Activated naive CD4-positive, alpha-beta T cell treated with Interleukin-2 at 50 U/mL for 16 hours (primary cell): ENCODE measurements at places on chromosomes 6 and 20.
A peak's percentile ranks its signal among the peaks of the same experiment; 100 is the strongest.

DNA sequence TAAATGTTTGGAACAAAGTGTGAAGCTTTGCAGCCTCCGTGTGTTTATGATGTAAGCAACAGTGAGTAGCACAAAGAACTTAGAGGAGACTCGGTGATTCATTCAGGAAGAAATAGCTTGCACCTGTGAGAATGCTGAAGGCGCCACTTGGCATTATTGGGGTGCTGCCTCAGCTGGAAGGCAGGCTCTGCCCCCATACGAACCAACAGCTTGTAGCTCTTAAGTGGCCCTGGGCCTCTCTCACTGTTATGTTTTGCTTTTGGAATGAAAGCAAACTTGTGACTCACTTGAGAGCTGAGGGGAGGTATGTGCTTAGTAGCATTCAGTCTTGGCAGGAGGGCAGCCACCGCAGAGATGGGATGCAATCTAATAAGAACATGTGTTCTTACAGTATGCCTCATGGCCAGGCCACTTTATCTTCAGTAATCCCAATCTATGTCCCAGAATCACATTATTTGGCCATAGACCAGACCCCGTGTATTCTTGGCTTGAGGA lies 310.7 kb downstream of the EYA4 start:
- DNase-seq, result no peak

- DNase-seq, result no peak
Measured at GRCh38 chr20:1205802-1206201, 2.5 kb downstream of the C20orf202 start.

DNA sequence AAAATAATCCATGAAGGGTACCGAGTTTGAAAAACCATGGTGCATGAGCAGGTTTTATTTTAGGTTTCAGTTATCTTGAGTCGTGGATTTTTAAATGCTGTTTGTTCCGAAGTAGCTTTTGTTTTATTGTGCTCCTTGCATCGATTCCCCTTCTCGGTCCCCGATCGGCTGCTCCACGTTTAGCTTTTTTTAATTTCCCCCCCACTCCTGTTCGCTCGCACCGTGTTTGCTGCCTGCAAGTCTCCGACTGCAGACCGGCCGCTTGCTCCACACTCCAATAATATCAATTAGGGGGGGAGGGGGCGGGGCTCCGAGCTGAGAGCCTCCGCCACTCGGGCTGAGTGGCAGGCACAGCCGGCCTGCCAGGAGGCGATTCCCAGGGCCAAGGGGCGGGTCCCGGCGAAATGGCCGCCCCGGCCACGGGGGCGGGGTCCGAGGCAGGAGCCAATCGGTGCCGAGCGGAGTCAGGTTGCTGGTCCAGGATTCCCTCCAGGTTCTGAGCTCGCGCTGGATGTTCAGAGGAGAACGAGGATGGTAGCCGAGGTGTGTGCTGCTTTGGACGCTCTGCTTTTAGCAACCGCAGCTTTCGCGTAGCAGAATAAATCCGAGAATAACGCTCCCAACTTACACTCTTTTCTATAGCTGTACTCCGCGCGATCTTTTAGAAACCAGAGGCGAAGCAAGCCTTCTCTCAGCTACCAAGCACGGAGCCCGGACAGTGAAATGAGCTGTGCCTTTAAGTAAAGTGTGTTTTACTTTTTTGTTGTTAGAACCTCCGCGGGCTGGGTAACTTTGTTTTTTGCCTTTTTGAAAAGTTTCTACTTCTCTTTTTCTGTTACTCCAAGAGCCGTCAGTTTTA lies at the start of gene EPHA7:
TSS of gene EPHA7 (minus strand) at position 256 of the 859 bp plus-strand sequence. CDS start at position 38, 218 bp downstream.
- peak; percentile 35 for DNase-seq

GRCh38 chr6:169230322-169230665 lies 23.4 kb downstream of the THBS2 start:
- no peak for DNase-seq

DNA sequence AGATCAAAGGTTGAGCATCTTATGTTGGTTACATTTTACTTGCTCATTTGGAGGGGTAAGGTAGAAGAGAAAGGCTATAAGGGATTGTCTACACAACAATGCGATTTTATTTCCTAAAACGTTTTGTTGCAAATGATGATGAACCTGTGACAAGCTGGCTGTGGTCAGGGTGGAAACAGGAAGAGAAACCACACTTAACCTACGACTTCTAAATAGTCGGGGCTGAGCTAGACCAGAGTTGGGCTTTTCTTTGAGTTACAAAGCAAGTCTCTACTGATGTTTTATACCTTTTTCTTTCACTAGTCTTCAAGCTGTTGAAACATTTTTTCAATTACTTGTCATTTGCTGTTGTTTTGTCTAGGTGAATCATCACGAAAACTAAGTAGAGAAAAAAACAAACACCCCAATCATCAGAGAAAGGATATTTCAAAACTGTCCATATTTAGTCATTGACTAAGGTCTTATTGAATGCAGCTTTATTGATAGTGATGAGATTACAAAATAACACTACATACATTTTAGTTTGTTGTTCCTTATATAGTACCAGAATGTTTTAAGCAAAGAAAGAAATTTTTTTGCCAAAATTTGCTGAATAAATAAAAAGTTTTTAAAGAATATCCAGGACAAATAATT lies 18.0 kb downstream of the KLHL31 start:
- DNase-seq, result peak; percentile 32

GRCh38 chr6:111824608-111825337 lies 48.5 kb downstream of the FYN start:
- DNase-seq, result no peak

- no peak for DNase-seq
Measured at GRCh38 chr20:9942736-9943135, 92.1 kb upstream of the ANKEF1 start.

DNA sequence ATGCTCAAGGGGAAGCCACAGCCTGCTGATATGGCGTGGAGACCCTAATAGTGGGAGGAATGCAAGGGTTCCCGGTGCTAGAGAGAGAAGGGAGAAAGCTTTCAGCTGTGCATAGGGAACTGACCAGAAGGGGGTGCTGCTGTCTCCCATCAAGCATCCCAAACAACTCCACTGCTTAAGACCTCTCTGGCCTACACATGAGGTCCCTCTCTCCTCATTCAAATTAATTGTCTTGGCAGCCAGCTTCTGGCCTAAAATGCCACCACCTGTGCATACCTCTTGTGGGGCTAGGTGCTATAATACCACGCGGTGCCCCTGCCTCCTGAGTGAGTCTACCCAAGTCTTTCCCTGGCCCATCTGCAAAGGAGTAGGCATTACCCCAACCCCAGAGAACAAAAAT lies 14.5 kb downstream of the ADISSP start:
- DNase-seq, result peak; percentile 61

DNA sequence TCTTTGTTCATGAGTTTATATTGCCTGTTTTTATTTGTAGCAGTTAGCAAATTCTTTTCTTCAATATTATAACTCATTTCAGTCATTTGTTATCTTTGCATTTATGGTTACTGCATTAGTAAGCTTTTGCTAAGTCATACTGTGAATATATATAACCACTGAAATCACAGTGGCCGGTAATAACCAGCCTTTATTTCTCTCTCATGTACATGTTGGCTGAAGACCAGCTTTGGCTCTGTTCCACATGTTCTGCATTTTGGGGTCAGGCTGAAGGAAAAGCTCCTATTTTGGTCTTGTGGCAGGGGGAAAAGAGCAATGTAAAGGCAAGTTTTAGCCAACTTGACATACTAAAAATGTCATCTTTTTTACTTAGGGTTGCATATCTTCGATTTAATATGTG lies 276.3 kb downstream of the BCKDHB start:
- DNase-seq, result no peak
